ENCODE measurements at places on chromosomes 3 and 15.

DNA sequence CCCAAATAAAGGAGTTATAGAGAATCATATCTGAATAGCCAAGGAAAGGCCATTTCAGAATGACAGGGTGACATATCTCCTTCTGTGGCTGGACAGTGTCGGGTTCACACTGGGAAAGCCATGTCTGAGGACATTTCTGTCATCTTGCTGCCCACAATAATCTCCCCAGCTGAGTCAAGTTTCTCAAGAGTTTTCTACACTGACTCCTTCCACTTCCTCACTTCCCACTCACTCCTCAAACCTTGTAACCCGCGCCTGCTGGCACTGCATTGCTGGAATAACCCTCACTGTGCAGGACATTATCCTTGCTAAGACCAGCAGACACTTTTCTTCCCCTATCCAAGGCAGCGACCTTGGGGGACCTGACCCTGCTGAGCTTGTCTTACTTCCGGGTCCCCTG, 5.3 kb upstream of the INSYN1 start:
- no peak for DNase-seq

DNA sequence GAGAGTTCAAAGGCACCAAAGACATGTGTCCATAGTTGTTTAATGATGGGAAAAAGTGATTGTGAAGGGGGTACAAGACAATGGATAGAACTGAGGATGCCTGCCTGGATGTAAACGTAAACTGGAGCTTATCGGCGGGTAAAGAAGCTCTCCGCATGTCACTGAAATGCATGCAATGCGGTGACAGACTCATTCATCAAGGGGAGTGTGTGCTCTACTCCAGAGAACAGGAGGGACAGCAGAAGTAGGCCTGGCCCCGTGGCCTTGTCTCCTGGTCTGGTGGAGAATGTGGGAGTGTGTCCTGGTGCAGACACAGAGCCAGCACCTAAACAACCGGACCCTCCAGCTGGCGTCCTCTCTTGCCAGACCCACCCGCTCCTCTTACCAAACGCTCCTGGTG, 50.6 kb downstream of the TRPM1 start:
- no peak for DNase-seq

GRCh38 chr3:71302604-71303003, 280.9 kb downstream of the FOXP1 start:
- DNase-seq: no peak

DNA sequence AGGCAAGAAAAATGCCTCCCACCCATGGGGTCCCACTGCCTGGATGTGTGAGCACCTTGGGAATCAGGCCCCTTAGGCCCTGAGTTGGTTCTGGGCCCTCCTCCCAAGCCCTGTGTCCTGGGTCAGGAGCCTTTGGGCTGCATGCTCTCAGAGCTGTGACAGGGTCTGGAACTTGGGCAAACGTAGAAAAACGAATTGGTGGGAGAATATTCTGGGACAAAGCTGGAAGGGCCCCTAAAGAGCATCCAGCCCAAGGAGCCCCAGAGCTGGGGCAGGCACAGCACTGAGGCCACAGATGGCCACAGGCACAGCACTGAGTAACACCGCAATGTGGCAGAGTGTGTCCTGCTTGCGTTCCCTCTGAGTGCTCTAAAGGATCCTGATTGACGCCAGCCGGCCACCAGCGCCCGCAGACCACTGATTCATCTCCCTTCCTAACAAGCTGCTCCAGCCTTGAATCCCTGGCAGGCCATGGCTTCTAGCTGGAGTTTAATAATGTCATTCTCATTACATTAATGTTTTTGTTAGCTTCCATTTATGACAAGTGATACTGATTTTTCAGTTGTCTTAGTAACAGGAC, 18.6 kb upstream of the SEC13 start:
- DNase-seq: no peak

DNA sequence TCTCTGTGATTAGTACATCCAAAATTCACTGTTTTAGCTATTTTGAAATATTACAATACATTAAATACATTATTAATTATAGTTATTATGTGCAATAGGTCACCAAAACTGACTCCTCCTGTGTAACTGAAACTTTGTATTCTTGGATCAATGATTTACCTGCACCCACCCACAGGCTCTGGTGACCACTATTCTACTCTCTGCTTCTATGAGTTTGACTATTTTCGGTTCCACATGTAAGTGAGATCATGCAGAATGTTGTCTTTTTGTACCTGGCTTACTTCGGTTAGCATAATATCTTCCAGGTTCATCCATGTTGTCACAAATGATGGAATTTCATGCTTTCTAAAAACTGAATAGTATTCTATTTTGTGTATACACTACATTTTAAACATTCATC, 43.8 kb downstream of the SLC2A2 start:
- DNase-seq: no peak

GRCh38 chr15:83206526-83207008, 1.1 kb downstream of the HDGFL3 start:
- DNase-seq: no peak

DNA sequence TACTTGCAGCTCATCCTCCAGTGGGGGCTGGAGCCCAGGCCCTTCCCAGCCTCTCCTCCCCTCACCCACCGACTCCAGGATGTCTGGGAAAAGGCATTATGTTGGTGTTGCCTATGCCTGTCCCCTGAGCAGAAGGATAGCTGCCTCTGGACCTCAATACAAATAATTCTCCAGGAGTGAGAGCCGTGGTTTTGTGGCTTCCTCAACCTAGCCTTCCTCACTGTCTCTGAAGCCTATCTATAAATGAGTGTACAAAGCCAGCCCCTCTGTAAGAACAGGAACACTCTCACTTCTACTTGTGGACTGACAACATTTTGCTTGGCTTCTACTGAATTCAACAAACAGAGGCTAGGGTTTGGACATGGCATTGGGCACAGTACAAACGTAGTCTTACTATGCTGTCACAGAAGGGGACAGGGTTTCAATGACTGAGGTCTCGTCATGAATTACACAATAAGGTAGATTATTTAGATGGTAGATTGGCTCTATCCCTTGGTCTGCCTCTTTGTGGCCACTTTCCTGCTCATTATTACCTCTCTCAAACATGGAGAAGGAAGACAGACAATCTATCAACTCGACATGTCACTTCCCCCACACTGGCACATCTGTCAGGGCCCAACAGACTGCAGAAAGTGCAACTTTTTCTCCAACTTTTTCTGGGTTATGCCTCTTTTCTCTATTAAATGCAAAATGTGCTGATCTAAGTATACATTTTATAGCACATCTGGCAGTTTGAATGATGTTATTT, 82.8 kb upstream of the MEX3B start:
- no peak for DNase-seq

DNA sequence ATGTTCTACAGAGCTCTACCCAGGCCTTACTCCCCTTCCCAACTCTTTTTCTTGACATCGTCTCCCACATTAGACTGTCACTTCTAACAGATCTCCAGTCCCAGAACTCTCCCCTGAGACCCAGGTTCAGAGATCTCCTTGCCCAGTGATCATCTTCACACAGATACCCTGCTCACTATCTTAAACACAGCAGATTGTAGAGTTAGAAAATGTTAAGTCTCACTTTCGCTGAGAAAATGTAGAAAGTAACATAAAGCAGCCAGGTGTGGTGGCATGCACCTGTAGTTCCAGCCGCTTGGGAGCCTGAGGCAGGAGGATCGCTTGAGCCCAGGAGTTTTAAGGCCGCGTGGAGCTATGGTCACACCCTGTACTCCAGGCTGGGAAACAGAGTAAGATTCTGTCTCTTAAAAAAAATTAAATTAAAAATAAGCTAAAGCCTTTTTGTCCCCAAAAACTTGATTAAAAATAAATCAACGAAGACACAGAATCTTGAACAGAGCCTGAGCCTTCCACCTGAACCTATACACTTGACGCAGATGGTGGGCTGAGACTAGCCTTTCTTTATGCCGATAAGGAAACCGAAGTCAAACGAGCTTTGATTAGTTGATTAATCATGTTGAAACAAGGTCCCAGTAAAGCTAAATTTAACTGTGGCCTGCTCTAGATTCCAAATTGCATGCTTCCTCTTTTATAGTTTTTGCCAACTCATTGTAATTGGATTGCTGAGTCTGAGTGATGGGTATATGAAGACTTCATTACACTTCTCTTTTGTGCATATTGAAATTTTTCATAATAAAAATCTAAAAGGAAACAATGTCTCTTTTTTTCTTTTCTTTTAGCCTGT, 31.3 kb upstream of the BLM start:
- DNase-seq: no peak

DNA sequence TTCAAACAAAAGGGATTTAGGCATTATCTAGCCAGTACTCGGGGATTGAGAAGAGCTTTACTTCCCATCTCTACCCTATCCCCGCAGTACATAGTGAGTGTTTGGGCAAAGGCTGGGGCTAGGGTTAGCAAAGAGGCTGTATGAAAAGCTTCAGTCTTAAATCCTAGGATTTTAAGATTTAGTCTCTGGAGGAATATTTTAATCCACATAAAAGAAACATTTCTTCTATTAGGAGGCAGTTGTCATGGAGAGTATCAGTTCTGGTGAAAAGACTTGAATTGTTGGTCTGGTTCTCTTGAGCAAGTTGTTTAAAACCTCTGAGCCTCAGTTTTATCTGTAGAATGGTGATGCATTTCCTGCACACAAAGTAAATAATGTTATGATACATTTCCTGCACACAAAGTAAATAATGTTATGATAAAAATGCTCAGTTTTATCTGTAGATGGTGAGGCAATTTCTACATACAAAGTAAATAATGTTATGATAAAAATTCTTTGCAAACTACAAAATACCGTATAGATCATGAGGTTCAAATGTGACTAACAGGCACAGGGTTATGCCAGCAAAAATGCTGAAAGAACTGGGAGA, 53.9 kb upstream of the ZBED2 start:
- no peak for DNase-seq

- DNase-seq: no peak
Measured at GRCh38 chr3:145032791-145033190, 1061.2 kb downstream of the DIPK2A start.

- no peak for DNase-seq
Measured at GRCh38 chr15:98952381-98952803, 55.2 kb downstream of the PGPEP1L start.

- DNase-seq: no peak
Measured at GRCh38 chr3:23159929-23160328, 43.2 kb upstream of the UBE2E2 start.

DNA sequence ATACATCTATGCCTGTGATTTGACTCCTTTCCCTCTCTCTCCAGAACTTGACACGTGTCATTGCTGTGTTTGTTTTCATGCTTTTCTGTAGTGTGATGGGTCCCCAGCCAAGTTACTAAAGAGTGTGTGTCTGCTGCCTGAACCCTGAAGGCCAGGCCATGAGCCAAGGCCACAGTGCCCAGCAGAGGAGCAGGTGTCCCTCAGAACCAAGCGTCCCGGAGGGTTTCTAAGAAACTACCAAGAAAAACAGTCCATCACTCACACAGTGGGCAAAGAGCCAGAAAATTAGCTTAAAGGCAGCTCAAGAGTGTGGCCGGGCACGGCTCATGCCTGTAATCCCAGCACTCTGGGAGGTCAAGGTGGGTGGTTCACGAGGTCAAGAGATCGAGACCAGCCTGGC, 35.2 kb downstream of the FBXO45 start:
- DNase-seq: no peak

GRCh38 chr3:6172871-6173642, 687.9 kb upstream of the GRM7 start:
- no peak for DNase-seq

DNA sequence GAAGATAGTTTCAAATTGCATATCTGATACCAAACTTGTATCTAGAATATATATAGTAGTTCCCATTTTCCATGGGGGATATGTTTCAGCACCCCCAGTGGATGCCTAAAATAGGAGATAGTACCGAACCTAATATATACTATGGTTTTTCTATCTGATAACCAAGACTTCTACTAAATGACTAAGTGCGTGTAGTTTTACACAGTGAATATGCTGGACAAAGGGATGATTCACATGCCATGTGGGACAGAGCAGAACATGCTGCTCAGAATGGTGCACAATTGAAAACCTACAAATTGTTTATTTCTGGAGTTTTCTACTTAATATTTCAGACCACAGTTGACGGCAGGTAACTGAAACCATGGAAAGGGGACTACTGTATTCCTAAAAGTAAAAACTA, 73.4 kb upstream of the TP63 start:
- DNase-seq: no peak

- no peak for DNase-seq
Measured at GRCh38 chr3:144324076-144324475, 352.5 kb downstream of the DIPK2A start.

DNA sequence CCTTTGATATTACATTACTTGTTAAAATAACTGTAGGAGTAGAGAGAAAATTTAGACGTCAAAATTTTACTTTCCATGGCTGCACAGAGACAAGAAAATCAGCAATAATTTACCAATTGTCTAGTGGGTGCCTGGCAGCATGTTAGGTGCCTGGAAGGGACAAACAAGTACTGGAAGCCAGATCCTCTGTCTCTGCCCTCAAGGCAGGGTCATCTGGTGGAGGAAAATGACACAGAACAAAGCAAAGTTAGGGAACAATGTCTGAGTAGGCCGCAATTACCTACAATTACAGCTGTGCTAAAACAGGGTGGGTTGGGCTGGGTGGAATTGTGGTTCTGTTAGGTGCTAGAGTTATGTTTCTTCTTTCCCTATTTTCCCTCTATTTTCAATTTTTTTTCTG, 7.4 kb downstream of the CCDC174 start:
- DNase-seq: no peak

- no peak for DNase-seq
Measured at GRCh38 chr3:32862247-32862935, 44.6 kb downstream of the TRIM71 start.

Data from thoracic aorta (tissue), 2 donors.